ENCODE measurements at places on chromosomes 4 and X. TPM values are rescaled to one million over a fixed set of nuclear protein-coding genes. Genes with fewer than 3 reads are reported as not detected.

GSX2 gene
- not detected for total RNA-seq

GLRB gene
- total RNA-seq = 1.1 TPM

HTN1 gene
- not detected for total RNA-seq

MAGEC2 gene
- not detected for total RNA-seq

AMELX gene
- not detected for total RNA-seq

HSFX1 gene
- total RNA-seq = 0.46 TPM

PABPC1L2B gene
- total RNA-seq = not detected

EDNRA gene
- total RNA-seq = 0.77 TPM

SPANXC gene
- not detected for total RNA-seq

SLC25A43 gene
- total RNA-seq = 29.1 TPM

CFAP99 gene
- not detected for total RNA-seq

TMEM150C gene
- under 0.01 TPM for total RNA-seq
